ENCODE measurements at places on chromosomes 2 and 18. TPM values are rescaled to one million over a fixed set of nuclear protein-coding genes. Genes with fewer than 3 reads are reported as not detected.

DNA sequence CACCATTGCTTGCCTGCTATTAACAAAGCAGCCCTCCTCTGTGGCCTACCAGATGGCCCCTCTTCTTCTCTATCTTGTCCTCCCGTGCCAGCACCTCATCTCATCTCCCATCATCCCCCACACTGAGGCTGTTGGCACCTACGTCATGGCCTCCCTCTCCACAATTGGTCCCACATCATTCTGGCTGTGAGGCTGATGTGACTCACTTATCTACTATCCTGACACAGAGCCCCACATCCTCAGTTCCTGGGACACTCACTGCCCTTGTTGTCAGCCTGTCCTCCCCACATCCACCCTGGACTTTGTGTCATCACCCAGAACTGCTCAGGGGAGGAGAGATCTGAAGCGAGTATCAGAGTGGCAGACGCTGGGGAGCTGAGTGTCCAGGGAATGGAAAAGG is 102.9 kb downstream of the MRO start:
- DNase-seq: no peak

GRCh38 chr2:188235364-188235763 is 56.3 kb upstream of the GULP1 start:
- DNase-seq: no peak

DNA sequence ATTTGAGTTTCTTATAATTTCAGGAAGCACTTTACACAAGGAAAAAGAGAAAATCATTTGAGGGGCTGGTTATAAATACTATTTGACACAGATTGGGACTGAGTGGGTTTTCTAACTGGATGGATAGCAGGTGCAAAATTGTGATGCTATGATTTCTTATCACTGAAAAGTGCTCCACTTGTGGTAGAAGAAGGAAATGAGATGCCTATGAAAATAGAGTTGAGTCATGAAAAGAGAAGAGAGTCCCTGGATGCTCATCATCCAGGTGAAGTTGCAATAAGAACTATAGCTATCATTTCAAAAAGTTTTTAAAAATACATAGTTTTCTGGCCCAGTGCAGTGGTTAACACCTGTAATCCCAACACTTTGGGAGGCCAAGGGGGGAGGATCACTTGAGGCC is 39.4 kb upstream of the NFE2L2 start:
- DNase-seq: no peak

GRCh38 chr2:208222351-208222750 is 32.5 kb downstream of the IDH1 start:
- no peak for DNase-seq

- DNase-seq: no peak
Measured at GRCh38 chr2:65458999-65459398, 26.6 kb upstream of the SPRED2 start.

The GAL3ST2 gene
- total RNA-seq: 90.1 TPM

The FBLN7 gene
- total RNA-seq: 1.2 TPM

The PAPOLG gene
- total RNA-seq: 10.9 TPM

All from transverse colon (tissue), 4 donors.